Activated gamma-delta T cell (primary cell): ENCODE measurements at places on chromosomes 3 and 15.

DNA sequence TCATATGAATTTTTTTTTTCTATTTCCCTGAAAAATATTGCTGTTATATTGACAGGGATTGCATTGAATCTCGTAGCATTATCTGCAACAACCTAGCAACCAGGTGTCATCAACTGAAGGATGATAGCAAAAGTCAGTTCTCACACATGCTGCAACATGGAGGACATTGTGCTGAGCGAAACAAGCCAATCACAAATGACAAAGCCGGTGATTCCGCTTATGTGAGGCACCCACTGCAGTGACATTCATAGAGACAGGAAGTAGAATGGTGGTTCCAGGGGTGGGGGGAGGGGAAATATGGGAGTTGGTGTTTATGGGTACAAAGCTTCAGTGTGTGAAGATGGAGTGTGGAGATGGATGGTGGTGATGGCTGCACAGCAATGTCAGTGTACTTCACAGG lies 7.6 kb downstream of the NIPA1 start:
- no peak for DNase-seq

DNA sequence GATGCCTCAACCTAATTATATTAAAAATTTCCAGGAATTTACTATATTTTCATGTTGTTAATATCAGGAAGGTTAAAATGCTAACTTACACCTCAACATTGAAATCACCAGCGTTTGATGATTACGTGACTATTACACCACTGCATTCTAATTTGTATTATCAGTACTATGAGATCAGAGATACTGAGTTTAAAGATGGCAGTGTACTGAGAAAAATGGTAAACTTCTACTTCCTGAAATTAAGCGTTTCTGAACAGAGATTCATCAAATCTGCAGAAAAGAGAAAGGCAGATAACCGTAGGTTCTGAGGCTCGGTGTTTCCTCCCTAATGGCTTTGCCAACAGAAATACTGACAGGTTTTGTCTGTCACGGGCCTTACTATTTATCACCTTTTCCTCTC lies 69.9 kb downstream of the CRTC3 start:
- no peak for DNase-seq

DNA sequence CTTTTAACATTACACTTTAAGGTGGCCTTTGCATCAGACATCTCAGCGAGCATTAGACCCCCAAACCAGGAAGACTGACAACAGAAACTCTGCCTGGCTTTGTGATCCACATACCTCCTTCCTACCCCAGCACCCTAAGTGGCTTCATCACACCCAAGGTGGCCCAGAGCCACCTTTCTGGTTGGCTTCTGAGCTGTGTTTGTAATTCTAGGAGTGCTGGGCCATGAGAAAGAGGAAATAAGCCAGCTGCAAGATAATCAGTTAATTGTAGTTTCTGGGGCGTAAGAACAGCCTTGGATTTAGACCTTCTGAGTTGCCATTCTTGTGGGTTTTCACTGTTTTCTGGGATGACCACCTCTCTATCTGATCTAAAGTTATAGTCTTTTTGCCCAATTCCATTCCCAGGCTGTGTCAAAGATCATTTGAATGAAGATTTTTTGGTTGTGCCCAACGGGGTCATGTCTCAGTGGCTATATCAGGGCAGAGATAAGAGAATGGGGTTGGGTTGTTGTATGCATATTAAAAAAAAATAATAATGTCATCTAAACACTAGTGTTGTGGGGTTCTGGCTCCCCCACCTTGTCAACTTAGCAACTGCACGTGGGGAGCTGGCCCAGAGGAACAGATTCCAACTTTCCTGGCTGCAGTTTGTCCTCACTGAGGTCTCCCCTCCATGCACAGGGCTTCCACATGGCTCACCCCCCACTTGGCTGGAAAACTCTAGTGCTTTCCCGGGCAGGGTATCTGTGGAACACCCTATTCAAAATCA lies 234.8 kb upstream of the WNT5A start:
- DNase-seq, result no peak

DNA sequence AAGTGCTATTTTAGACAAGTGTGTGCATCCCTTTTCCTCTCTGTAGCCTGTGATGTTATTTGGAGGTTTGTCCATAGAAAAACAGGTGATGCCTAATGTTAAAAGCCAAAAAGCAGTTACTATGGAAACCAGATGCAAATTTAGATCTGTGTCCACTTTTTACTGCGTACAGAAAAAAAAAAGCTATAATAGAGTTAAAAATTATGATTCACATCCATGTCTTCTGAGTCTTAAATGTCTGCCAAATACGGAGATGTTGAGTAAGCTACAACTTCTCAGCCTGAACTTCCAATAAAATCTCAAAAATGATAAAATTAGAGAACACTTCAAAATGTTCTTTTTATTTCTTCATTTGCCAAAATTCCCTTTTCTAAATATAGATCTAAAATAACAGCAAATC lies 74.2 kb upstream of the GAP43 start:
- DNase-seq, result no peak
